Naive B cell (primary cell): ENCODE measurements at places on chromosomes 13 and 19. TPM values are rescaled to one million over a fixed set of nuclear protein-coding genes. Genes with fewer than 3 reads are reported as not detected.

Gene ZNF677
- 31.5 TPM for polyA plus RNA-seq

Gene PSG7
- polyA plus RNA-seq: not detected

Gene CLIP3
- polyA plus RNA-seq: not detected

Gene CD70
- polyA plus RNA-seq: not detected

Gene ERICH4
- not detected for polyA plus RNA-seq

Gene RAB3A
- polyA plus RNA-seq: 0.21 TPM

GRCh38 chr13:19864024-19864745, 736 bp upstream of the ZMYM5 start:
- H3K4me1 ChIP-seq: peaks cover 33% of the 10 kb centered on the region
- H3K4me3 ChIP-seq: peak overlapping the region; percentile 98
- peak overlapping the region; percentile 97 for H3K27ac ChIP-seq
- DNase-seq: peak; percentile 71
- no peaks in the 10 kb centered on the region for H3K27me3 ChIP-seq
- no peaks in the 10 kb centered on the region for H3K36me3 ChIP-seq

GRCh38 chr19:18612772-18613588, at the start of gene TMEM59L:
TSS of gene TMEM59L (plus strand) at chr19:18612870. CDS start at chr19:18612959, 89 bp downstream.
- peaks cover 74% of the 10 kb centered on the region for H3K27me3 ChIP-seq
- peaks cover 28% of the 10 kb centered on the region for H3K4me1 ChIP-seq
- no peak within 1 kb of the TSS for H3K27ac ChIP-seq
- no peaks in the 10 kb centered on the region for H3K36me3 ChIP-seq
- H3K4me3 ChIP-seq: peak within 1 kb of the TSS; percentile 90

DNA sequence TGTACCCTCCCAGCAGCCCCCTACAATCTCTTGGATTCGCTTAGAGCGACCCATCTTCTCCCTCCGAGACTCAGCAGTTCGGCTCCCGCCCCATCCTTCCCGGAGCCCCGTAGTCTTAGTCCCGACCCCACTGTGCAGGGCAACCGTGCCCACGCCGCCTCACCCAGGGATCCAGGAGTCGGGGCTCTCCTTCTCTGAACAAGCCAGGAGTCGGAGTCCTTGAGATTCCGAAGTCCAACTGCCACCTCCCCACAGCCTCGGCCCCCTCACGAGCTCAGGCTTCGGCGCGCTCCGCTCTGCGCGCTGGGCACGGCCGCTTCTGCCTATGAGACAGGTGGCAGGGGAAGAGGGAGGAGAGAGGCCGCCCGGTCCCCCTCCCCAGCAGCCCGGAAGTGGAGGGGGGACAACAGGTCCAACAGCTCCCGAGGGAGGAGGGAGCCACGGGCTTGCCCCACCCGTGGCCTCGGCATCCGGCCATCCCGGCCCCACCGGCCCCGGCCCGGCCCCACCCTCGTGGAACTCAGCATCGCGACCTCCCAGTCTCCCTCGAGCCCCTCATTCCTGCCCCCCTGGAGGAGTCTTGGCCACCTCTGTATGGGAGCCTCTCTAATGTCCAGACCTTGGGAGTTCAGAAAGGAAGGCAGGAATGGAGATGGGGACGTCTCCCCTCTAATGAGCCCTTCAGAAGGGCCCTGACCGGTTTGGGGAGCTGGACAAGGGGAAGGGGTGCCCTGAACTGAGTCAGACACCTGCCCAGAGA, at the start of gene PHLDB3:
Gene PHLDB3 (minus strand): TSS at position 321 of the 760 bp plus-strand sequence. CDS start 628 bp downstream, outside the sequence.
- no peaks in the 10 kb centered on the region for H3K36me3 ChIP-seq
- H3K4me3 ChIP-seq: peak within 1 kb of the TSS; percentile 99
- H3K27ac ChIP-seq: peak within 1 kb of the TSS; percentile 99
- H3K27me3 ChIP-seq: no peaks in the 10 kb centered on the region
- H3K4me1 ChIP-seq: peaks cover 27% of the 10 kb centered on the region

- H3K27ac ChIP-seq: no peak overlapping the region
- no peak for DNase-seq
- no peaks in the 10 kb centered on the region for H3K27me3 ChIP-seq
- no peaks in the 10 kb centered on the region for H3K4me1 ChIP-seq
- H3K36me3 ChIP-seq: no peaks in the 10 kb centered on the region
- H3K4me3 ChIP-seq: no peak overlapping the region
These were observed 19.8 kb upstream of the GNA15 start for GRCh38 chr19:3115916-3116602.

GRCh38 chr19:47769534-47769933, 9.0 kb upstream of the SELENOW start:
- H3K4me3 ChIP-seq: no peak overlapping the region
- no peak for DNase-seq

DNA sequence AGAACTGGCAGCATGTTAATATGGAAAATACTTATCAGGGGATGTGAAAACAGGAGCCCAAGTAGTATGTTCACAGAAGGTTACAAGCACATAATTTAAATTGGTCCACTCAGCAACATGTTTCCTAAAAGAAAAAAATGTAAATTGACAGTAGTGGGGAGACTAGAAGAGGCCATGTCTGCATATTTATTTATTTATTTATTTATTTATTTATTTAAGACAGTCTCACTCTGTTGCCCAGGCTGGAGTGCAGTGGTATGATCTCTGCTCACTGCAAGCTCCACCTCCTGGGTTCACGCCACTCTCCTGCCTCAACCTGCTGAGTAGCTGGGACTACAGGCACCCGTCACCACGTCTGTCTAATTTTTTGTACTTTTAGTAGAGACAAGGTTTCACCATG, 13.7 kb upstream of the ZNF8 start:
- DNase-seq: no peak
- peaks cover 11% of the 10 kb centered on the region for H3K36me3 ChIP-seq
- H3K4me1 ChIP-seq: no peaks in the 10 kb centered on the region

DNA sequence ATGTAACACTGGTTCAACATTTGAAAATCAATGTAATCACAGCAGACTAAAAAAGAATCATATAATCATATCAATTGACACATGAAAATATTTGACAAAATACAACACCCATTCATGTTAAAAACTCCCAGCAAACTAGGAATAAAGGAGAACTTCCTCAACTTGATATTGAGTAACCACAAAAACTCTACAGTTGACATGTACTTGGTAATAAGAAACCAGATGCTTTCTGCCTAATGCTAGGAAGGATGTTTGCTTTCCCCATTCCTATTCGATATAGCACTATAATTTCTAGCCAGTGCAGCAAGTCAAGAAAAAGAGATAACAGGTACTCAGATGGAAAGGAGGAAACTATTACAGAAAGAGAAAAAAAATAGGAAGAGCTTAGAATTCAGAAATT, 26.9 kb downstream of the UFM1 start:
- no peak overlapping the region for H3K27ac ChIP-seq
- H3K27me3 ChIP-seq: peaks cover 23% of the 10 kb centered on the region
- H3K36me3 ChIP-seq: no peaks in the 10 kb centered on the region
- DNase-seq: no peak
- H3K4me1 ChIP-seq: no peaks in the 10 kb centered on the region
- no peak overlapping the region for H3K4me3 ChIP-seq

- H3K27ac ChIP-seq: no peak overlapping the region
- H3K4me3 ChIP-seq: no peak overlapping the region
- peaks cover 7% of the 10 kb centered on the region for H3K4me1 ChIP-seq
- H3K36me3 ChIP-seq: no peaks in the 10 kb centered on the region
- peaks cover 13% of the 10 kb centered on the region for H3K27me3 ChIP-seq
These were observed 14.6 kb upstream of the C13orf42 start for GRCh38 chr13:51125495-51126226.

DNA sequence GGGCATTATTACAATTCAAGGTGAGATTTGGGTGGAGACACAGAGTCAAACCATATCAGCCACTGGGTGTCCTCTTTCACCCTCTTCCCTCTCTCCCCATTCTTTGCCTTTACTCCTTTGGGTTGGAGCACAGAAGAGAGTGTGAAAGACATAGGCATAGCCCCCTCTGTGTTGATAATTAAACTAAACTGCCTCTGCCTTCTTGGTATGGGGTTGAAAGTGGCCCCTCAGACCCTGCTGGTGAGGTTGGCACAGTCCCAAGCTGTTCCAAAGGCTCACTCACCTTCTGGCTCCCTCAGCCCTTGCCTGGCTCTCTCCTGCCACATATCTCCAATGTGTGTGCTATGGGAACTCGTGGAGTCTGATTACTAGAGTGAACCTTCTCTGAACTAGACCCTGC, 210.6 kb upstream of the RXFP2 start:
- H3K27ac ChIP-seq: no peak overlapping the region
- no peak overlapping the region for H3K4me3 ChIP-seq
- no peak for DNase-seq
- H3K36me3 ChIP-seq: no peaks in the 10 kb centered on the region

DNA sequence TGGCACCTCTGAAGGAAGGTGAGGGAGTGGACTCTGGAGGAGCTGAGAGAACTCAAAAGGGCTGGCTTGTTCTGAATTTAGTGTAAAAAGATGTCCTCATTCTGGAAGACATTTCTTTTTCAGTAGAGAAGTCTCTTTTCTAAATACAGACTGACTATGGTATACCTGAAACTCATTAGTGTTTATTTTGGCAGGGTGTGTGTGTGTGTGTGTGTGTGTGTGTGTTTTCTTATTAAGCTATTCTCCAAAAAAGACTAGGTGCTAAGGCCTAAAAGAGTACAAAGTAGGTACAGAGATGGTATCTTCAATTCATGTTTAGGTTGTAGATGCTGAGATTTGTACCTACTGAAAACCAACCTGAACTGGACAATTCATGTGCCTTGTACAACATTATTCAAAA, 196.4 kb downstream of the SPRY2 start:
- no peaks in the 10 kb centered on the region for H3K36me3 ChIP-seq
- no peaks in the 10 kb centered on the region for H3K27me3 ChIP-seq
- no peak for DNase-seq

DNA sequence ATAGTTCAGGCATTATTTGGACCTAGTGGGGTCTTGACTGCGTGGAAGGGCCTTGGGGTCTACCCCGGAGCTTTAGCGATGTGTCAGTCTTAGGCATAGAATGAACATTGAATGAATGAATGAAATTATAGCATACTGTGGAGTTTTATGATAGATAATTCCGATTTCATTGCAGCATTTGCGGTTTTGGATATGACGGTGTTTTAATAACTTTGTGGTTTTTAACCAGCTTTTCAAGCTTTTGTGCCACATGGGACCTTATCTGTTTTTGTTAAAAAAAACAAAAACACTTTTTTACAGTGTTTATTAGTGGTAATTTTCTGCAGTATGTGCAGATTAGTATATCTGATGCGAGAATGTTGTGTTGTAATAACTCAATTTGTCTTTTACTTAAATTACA, 696 bp downstream of the NUP58 start:
- peaks cover 9% of the 10 kb centered on the region for H3K27me3 ChIP-seq
- H3K4me3 ChIP-seq: peak overlapping the region; percentile 98
- peak overlapping the region; percentile 98 for H3K27ac ChIP-seq
- no peak for DNase-seq

DNA sequence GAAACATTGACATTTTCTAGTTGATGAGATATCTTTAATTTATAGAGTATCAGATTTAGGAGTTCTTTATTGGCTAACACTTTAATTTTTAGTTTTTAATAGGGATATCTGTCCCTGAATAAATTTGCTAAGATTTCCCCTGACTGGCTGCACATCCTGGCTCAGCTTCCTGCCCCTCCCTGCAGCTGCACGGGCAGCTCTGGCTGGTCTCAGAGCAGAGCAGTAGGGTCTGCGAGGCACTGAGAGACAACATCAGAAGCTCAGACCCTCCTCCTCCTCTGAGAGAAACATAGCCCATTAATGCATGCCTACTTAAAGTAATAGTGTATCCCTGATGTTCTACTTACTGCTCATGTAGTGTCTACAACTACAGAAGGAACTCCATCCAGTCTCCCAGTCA, 139.2 kb downstream of the TNFSF13B start:
- DNase-seq: no peak
- no peak overlapping the region for H3K27ac ChIP-seq
- no peak overlapping the region for H3K4me3 ChIP-seq
- H3K36me3 ChIP-seq: no peaks in the 10 kb centered on the region
- no peaks in the 10 kb centered on the region for H3K27me3 ChIP-seq
